ENCODE measurements at places on chromosomes 6 and 20. TPM values are rescaled to one million over a fixed set of nuclear protein-coding genes. Genes with fewer than 3 reads are reported as not detected.
A peak's percentile ranks its signal among the peaks of the same experiment; 100 is the strongest.

The TNFRSF6B gene
- polyA plus RNA-seq = 17.4 TPM

DNA sequence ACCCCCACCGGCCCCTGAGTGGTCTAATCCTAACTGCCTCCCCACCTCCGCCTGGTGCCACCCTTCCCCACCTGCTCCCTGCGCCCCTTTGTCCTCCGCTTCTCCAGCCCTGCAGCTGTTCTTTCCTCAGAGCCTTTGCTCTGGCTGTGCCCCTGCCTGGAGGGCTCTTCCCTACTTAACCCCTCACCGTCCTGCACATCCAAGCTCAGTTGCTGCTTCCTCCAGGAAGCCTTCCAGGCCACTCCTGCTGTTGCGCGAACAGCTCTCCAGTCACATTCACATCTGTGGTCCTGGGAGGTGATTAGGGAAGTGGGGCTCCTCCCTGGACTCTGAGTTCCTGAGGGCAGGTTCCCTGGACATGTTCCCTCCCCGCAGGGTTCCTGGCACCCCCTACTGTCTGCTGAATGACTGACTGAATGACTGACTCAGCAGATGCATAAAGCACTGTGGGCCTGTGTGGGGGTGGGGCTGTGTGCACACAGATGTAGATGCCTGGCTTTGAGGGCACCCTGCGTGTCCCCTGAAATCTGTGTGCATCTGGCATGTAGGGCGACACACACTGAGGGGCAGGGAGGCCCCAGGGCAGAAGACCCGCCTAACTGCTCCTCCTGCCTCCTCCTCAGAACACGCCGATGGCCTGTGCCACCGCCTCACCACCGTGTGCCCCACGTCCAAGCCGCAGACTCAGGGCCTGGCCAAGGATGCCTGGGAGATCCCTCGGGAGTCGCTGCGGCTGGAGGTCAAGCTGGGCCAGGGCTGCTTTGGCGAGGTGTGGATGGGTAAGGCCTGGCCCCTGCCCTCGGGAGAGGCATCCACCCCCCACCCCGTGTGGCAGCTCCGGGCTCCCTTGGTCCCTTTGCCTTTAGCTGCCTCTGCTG is 51.4 kb downstream of the SRC start:
- peak; percentile 58 for DNase-seq
- no peaks in the 10 kb centered on the region for H3K4me1 ChIP-seq
- no peak overlapping the region for H3K27ac ChIP-seq
- H3K36me3 ChIP-seq = peaks cover 10% of the 10 kb centered on the region

DNA sequence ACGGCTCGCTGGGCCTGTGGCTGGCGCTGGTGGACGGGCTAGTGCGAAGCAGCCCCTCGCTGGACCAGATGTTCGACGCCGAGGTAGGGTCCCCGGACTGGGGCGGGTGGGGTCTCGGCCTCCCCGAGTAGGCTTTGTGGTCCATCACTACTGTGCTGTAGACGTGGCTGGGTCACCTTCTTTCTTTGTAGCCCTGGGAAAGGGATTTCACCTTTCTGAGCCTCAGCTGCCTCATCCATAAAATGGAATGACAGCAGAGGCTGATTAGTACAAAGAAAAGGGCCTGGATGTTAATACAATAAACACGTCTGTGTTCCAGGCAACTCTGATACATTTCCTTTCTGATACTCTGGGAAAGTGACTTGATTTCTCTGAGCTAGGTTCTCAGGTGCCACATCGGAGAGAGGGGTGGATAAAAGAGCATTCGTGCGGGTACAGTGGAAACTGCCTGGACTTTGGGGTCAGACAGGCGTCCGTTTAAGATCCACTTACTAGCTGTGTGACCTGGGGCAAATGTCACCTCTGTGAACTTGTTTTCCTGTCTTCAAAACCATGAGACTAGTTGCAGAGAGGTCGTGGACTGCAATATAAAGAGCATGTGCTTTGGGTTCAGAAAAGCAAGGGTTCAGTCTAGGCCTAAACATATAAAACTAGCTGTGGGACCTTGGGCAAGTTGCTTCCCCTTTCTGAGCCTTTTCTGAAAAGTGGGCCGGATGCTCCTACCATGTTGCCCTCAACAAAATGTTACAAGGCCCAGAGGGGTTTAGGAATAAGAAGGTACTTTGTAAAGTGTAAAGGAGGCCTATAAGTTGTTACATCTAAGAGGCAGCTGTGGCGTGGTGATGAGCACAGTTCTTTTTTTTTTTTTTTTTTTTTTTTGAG is 896 bp downstream of the SYS1 start:
- H3K36me3 ChIP-seq = peaks cover 12% of the 10 kb centered on the region
- DNase-seq = peak; percentile 32
- peak overlapping the region; percentile 93 for H3K4me3 ChIP-seq

The QKI gene
- 13.6 TPM for polyA plus RNA-seq

The ELOVL2 gene
- 0.42 TPM for polyA plus RNA-seq

DNA sequence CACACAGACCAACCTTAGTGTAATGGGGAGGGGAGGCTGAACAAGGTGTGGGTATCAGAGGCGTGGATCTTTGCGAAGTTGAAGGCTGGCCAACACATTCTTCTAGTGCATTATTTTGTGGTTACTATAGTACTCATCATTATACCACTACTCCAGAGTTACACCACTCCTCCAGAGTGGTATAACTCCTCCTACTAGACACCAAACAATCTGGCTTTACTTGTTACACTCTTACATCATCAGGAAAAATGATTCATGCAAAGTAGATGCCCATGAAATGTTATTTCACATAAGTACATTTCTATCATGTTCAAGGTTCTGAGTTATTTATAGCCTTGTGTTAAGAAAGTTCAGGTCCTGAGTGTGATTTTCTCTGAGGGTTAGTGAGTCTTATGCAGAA is 443.1 kb upstream of the OPRM1 start:
- H3K36me3 ChIP-seq = no peaks in the 10 kb centered on the region
- no peak overlapping the region for H3K4me3 ChIP-seq
- H3K27ac ChIP-seq = no peak overlapping the region
- no peaks in the 10 kb centered on the region for H3K4me1 ChIP-seq

The TMEM239 gene
- not detected for polyA plus RNA-seq

The CCDC167 gene
- polyA plus RNA-seq = 51.0 TPM

DNA sequence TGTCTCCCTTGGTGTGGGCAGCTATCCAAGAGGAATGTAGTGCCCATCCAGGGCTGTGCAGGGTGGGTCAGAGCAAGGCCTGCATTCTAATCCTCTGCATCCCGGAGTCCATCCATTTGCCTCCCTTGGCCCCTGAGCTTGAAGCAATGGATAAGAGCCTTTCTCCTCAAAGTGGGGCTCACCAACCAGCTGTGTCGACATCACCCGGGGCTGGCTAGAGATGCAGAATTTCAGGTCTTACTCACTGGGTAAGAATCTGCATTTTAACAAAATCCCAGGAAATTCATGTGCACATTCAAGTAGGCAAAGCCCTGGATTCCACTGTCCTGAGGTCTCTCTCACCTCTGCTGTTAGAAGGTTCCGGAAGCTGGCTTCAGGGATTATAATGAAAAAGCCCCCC is 95.3 kb downstream of the MDGA1 start:
- H3K4me1 ChIP-seq = peaks cover 10% of the 10 kb centered on the region
- no peak overlapping the region for H3K4me3 ChIP-seq
- no peak overlapping the region for H3K27ac ChIP-seq
- H3K27me3 ChIP-seq = no peaks in the 10 kb centered on the region
- no peaks in the 10 kb centered on the region for H3K36me3 ChIP-seq

DNA sequence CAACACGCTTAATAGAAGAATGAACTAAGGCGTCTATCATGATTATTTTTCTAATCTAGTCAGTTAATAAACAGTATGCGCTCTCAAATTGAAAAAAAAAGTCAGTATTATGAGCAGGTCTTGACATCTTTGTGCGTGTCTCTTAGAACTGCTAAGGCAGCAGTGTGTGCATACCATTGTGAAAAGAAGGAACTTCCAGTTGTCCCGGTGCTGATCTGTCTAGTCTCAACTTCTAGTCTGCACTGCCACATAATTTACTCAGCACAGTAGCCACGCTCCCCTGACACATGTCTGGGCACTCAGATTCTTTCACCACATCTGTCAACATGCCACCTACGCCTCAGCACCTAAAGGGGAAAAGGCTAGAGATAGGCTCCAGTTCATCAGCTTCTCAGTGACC is 61.1 kb upstream of the SPDEF start:
- no peak overlapping the region for H3K27ac ChIP-seq
- H3K4me1 ChIP-seq = no peaks in the 10 kb centered on the region
- no peak for DNase-seq

- no peaks in the 10 kb centered on the region for H3K36me3 ChIP-seq
- no peak for DNase-seq
- H3K27ac ChIP-seq = no peak overlapping the region
- H3K4me3 ChIP-seq = no peak overlapping the region
- H3K27me3 ChIP-seq = no peaks in the 10 kb centered on the region
Measured at GRCh38 chr20:54146672-54147071, 27.1 kb downstream of the CYP24A1 start.

- no peaks in the 10 kb centered on the region for H3K4me1 ChIP-seq
- no peak overlapping the region for H3K27ac ChIP-seq
- no peaks in the 10 kb centered on the region for H3K27me3 ChIP-seq
Measured at GRCh38 chr6:101630941-101631340, 237.4 kb downstream of the GRIK2 start.

The GSTA4 gene
- polyA plus RNA-seq = 37.9 TPM

DNA sequence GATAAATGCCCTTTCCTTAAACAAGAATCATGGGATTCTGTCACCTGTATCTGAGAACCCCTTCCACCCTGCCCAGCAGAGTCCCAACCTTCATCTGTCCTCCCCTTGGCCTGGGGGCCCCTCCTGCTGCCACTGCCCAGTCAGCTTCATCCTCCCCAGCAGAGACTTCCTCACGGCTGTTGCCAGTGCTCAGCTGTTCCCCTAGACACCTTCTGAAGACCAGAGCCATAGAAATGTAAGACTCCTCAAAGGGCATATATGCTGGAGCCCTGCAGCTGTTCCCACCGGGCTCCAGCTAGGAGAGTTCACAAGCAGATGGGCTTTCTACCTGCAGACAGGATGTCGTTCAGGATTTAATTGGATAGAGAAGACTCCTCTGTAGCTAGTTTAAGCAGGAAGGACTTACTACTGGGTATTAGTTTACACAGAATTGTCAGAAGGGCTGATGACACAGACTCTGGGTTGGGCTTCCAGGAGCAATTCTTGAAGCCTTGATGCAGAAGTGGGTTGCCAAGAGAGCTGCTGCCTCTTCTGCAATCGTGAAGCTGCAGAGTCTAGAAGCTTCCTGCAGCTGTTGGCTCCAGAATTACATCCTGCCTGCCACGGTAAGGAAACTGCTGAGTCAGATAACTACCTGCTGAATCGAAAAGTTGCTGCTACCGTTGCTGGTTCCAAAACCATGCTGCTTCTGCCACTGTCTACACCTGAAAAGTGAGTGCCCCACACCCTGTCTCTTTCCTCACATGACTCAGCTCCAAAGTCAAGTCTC is 57.1 kb upstream of the MLN start:
- no peaks in the 10 kb centered on the region for H3K27me3 ChIP-seq
- no peaks in the 10 kb centered on the region for H3K4me1 ChIP-seq
- peak; percentile 75 for DNase-seq
- H3K4me3 ChIP-seq = no peak overlapping the region
- H3K27ac ChIP-seq = no peak overlapping the region

The B3GALT4 gene
- 2.4 TPM for polyA plus RNA-seq

- DNase-seq = no peak
- no peaks in the 10 kb centered on the region for H3K4me1 ChIP-seq
- no peak overlapping the region for H3K27ac ChIP-seq
Measured at GRCh38 chr6:167079853-167080297, 43.0 kb upstream of the CCR6 start.

DNA sequence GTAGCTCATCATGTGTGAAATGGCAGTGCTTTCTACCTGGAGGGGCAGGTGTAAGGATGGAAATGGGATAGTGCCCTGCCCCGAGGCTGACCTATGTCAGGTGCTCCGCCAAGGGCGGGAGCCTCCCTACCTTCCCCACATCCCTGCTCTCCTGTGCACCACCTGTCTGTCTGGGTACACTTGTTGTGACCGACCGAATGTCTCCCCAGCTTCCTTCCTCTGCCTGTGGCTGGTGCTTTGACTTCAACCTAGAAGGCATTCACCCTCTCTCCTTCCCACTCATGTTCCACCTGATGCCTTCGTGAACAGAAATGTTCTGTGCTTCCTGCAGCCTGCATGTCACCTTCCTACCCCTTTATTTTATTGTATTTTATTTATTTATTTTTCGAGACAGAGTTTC is 114.8 kb downstream of the SCML4 start:
- no peak overlapping the region for H3K27ac ChIP-seq
- no peaks in the 10 kb centered on the region for H3K27me3 ChIP-seq
- H3K36me3 ChIP-seq = no peaks in the 10 kb centered on the region

DNA sequence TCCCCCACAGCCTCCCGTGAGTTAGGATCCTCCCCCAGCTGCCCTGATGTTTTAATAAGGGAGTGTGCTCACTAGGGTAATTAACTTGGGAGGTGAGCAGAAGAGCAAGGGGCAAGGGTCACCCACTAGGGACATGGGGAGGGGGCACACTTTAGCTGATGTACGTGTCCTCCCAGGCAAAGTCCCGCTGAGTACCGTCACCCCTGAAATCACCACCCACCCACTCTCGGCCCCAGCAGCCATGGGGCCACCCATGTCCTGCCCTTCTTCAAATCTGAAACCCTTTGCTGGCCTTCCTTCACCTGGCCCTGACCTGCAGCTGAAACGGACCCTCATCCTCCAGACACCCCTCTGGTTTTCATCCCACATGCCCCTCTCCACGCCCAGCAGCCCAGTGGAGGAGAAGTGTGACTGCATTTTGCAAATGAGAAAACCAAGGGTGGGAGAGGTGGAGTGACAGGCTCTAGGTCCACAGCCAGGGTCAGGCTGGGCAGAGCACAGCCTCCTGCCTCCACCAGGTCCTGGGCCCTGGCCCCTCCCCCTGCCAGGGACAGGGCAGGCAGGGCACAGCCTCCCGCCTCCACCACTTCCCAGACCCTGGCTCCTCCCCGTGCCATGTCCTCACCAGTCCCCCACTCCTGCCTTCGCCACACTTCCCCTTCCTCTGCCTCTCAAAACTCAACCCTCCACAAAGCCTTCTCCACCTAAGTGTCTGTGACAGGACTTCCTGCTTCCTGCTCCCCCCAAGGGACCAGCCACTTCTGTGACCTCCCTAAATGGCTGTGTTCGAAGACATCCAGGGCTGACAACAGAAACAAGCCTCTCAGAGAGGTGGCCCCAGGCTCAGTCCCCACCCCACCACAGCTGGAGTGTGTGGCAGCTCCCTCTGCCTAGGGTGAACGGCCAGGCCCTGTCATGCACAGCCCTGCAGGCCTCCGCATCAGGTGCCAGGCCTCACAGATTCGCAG is 15.1 kb downstream of the ACSS1 start:
- peaks cover 20% of the 10 kb centered on the region for H3K4me1 ChIP-seq
- no peak for DNase-seq
- H3K27me3 ChIP-seq = no peaks in the 10 kb centered on the region
- no peak overlapping the region for H3K4me3 ChIP-seq
- no peaks in the 10 kb centered on the region for H3K36me3 ChIP-seq
- no peak overlapping the region for H3K27ac ChIP-seq

- peaks cover 7% of the 10 kb centered on the region for H3K27me3 ChIP-seq
- no peaks in the 10 kb centered on the region for H3K36me3 ChIP-seq
- DNase-seq = no peak
- peaks cover 7% of the 10 kb centered on the region for H3K4me1 ChIP-seq
- no peak overlapping the region for H3K4me3 ChIP-seq
Measured at GRCh38 chr20:6575912-6576401, 191.5 kb upstream of the BMP2 start.

- no peak for DNase-seq
- no peaks in the 10 kb centered on the region for H3K27me3 ChIP-seq
- no peaks in the 10 kb centered on the region for H3K36me3 ChIP-seq
- H3K27ac ChIP-seq = no peak overlapping the region
Measured at GRCh38 chr6:87791029-87791428, 89.0 kb upstream of the AKIRIN2 start.

GRCh38 chr20:49866051-49866450 is 49.3 kb downstream of the SPATA2 start:
- H3K27ac ChIP-seq = peak overlapping the region; percentile 90
- peaks cover 26% of the 10 kb centered on the region for H3K4me1 ChIP-seq
- no peaks in the 10 kb centered on the region for H3K27me3 ChIP-seq
- H3K4me3 ChIP-seq = peak overlapping the region; percentile 40
- DNase-seq = peak; percentile 88

The SLC17A3 gene
- not detected for polyA plus RNA-seq
